Thymus (tissue), 14 donors: ENCODE measurements at places on chromosomes 6 and 20. TPM values are rescaled to one million over a fixed set of nuclear protein-coding genes. Genes with fewer than 3 reads are reported as not detected.
A peak's percentile ranks its signal among the peaks of the same experiment; 100 is the strongest.

DDO gene
- total RNA-seq: 0.14 TPM

GRCh38 chr6:15950962-15951569 is 177.8 kb upstream of the MYLIP start:
- no peak for DNase-seq

DNA sequence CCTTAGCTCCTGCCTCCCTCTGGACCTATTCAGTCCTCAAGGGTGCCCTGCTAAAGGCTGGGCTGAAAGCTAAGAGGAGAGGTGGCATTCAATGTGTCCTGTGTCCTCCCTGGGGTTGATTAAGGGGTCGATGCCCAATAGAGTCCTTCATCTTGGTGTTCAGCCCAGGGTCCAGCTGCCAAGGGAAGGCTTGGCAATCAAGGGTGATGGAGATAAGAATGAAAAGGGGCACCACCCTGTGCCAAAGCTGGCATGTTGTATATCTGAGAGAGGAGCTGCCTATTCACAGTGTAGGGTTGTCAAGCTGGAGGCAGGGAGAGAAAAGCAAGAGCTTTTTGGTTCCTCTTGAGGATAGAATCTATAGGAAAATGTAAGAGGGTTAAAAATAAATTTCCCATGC is 12.3 kb downstream of the C20orf173 start:
- DNase-seq: no peak

GRCh38 chr6:166855416-166855815 is 100.9 kb downstream of the RNASET2 start:
- no peak for DNase-seq

GRCh38 chr20:58450254-58450653 is 61.2 kb downstream of the VAPB start:
- no peak for DNase-seq

SLC4A11 gene
- total RNA-seq: 0.14 TPM

HLA-DQB1 gene
- 336 TPM for total RNA-seq

GRCh38 chr6:152271776-152272464 is 365.2 kb downstream of the SYNE1 start:
- DNase-seq: no peak

DNA sequence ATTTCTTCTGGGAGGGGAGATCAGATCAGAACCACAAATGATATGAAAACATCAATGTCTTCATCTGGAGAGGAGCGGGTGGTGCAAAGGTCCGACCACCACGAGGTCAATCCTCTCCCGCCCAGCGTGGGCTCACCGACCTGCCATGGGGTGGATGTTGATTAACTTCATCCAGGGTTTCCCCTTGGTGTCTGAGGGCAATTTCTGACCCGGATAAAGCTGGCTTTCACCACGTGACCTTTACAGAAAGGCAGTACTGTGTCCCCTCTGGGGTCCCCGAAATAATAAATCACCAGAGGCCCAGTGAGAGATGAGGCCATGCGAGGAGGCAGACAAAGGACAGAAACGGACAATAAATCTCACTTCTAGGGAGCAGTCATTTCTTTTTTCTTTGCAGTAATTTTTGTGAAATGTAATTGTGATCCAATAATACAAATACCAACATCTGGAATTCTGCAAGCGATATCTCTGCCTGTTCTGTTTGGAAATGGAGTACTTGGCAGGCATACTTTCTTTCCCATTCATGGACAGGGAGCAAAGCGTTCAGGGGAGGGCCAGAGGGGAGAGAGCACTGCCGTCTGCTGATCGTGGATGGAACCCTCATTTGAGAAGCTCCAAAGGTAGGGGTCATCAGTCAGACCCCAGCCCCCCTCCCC is 55.1 kb upstream of the APCDD1L start:
- no peak for DNase-seq

- DNase-seq: no peak
Observed at GRCh38 chr6:5072440-5072839, 12.7 kb upstream of the PPP1R3G start.

GRCh38 chr6:33787346-33787953 is 1.5 kb downstream of the LEMD2 start:
- DNase-seq: no peak

EYS gene
- total RNA-seq: 0.28 TPM

DNA sequence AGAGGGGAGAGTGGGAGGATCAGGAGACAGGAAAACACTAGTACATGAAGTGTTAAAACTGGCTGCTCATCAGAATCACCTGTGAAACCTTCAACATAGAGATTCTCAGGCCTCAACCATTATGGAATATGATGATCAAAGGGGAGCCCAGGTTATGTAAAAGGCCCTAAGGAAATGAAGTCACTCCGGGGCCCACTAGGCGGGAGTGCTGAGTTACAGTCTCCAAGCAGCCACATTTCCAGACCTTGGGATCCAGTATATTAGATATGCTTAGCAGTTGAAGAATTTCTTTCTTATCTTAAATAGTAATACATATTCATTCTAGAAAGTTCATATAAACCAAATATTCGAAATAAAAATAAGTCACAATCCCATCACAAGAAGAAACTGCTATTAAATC is 476.3 kb downstream of the PRKN start:
- no peak for DNase-seq

DNA sequence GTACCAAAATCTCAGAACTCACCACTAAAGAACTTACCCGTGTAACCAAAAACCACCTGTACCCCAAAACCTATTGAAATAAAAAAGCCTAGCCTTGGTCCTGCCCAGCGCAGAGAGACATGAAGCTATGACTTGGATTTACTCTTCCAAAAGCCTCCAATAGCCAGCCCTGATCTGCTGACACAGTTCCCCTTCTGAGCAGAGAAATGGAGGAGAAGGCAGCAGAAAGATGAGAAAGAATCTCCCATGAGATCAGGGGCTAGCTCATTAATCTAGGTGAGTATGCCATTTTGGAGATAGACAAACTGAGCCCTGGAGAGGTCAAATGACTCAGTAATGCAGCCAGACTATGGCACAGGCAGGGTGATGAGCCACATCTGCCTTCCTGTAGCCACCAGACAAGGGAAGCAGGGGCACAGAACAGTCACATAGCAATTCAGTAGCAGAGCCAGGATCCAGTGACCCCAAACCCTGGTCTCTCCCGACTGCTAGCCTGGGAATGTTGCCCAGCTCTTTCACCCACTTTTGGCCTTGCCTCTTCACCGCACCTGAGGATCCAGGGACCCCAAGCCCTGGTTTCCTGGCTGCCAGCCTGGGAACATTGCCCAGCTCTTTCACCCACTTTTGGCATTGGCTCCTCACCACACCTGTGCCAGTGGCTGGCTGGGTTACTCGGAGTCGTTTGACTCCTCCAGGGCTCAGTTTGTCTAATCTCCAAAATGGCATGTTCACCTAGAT is 7.2 kb upstream of the SDCBP2 start:
- DNase-seq: no peak

DNA sequence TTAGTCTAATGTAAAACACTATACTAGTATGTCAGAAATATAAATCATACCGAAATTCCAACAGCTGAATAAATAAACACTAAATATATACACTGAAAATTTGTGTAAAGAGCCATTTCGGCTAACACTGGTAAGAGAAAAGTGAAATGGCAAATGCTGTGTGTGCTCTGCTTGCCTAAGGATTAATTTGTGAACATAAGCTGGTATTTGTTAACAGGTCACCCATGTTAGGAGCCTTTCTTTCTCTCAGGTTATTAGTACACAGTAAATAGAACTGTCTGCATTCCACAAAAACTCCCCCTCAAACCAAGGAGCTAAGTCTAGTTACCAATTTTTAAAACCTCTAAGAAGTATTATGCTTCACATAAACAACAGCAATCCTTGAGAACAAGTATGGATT is 27.0 kb downstream of the ELOVL5 start:
- DNase-seq: no peak

- no peak for DNase-seq
Observed at GRCh38 chr20:38007526-38007925, 25.7 kb downstream of the TTI1 start.

MUC22 gene
- 0.05 TPM for total RNA-seq

GRCh38 chr6:31858707-31859106 is 3.9 kb downstream of the NEU1 start:
- no peak for DNase-seq

DNA sequence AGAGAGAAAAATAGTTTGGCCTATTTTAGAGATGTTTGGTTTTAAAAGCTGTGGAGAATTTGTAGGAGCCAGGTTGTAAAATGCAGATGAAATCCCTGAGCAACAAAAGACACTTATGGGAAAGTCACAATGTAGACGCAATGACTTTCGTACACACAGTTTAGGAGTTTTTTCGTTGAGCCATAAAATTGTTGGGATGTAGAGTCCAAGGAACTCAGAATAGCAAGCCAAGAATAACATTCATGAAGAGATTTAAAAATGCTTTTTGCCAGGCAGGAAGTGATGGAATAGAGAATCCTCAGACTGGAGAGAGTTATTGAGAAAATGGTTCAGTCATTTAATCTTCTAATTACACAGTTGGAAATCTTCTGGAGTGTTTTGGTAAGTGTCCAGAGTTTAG is 11.5 kb upstream of the PROKR2 start:
- no peak for DNase-seq

DNA sequence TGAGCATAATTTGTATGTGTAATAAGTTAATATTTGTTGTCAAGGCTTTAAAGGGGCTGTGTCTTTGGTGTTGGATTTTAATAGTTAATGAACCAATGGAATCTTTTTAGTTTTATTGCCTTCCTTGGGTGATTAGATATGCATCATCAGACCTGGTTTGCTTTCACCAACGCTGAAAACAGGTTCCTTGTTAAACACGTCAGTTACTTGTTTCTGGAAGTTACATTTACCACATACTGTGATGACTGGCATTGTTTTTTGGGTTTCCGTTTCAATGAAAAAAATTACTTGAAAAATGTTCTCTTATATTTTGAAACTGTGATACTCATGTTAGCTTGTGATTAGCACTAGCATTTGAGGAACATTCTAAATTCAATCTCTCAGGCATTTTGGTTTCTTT is 58.6 kb upstream of the RNF144B start:
- no peak for DNase-seq

DNA sequence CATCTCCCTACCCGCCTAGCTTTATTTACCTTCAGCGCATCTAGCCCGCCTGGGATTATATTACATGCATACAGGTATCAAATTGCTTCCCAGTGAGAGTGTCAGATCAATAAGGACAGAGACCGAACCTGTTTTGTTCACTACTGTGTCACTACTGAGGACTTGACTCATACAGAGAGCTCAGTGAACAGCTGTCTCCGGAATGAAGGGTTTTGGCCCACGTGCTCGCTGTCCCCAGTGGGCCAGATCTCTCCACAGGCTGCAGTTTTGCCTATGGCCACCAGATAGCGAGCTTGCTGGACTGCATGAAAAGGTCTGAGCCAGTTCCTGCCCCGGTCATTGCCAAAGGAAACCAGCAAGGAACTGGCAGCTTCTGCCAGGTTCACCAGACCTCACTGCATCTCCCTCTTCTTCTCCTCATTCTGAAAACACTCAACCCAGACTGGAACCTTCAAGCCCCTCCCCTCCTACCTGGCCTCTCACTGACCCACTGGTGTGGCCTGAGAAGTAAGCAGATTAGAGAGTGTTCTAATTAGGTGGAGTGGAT is 150.8 kb downstream of the ZMYND8 start:
- no peak for DNase-seq

MOCS1 gene
- total RNA-seq: 1.7 TPM

FAXC gene
- total RNA-seq: 2.9 TPM

- peak; percentile 60 for DNase-seq
Observed at GRCh38 chr6:44268095-44268628, 2.1 kb upstream of the TMEM151B start.

DNA sequence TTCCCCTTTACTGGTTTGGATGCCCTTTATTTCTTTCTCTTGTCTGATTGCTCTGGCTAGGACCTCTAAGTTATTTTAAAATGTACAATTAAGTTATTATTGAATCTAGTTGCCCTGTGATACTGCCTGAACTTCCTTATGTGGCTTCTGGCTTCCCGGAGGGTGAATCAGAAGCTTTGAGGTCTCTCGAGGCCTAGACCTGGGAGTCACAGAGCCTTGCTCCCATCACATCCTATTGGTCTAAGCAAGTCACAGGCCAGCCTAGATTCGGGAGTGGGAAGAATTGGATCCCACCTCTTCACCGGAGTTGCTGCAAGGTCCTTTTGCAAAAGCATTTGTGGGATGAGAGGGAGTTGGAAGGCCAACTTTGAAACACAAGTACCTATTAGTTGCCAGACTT is 15.2 kb downstream of the BCAS4 start:
- no peak for DNase-seq

GSTA2 gene
- total RNA-seq: 0.14 TPM

HLA-DRB1 gene
- 501 TPM for total RNA-seq

- no peak for DNase-seq
Observed at GRCh38 chr20:7291946-7292345, 524.5 kb downstream of the BMP2 start.

PRPH2 gene
- total RNA-seq: 0.57 TPM

PPDPF gene
- 18.0 TPM for total RNA-seq

- no peak for DNase-seq
Observed at GRCh38 chr20:35974256-35974655, 5.9 kb downstream of the CNBD2 start.

DNA sequence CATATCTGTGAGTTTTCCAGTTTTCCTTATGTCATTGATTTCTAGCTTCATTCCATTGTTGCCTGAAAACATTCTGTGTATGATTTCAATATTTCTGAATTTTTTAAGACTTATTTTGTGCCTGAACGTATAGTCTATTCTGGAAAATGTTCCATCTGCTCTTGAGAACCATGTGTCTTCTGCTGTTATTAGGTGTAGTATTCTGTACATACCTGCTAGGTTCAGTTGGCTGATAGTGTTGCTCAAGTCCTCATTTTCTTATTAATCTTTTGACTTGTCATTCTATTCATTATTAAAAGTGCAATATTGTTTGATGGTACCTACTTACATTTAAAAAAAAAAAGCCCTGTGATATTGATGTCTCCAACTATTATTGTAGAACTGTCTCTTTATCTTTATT is 869.8 kb upstream of the MAN1A1 start:
- DNase-seq: no peak

- DNase-seq: no peak
Observed at GRCh38 chr6:88662653-88663174, 300.7 kb downstream of the RNGTT start.

DNA sequence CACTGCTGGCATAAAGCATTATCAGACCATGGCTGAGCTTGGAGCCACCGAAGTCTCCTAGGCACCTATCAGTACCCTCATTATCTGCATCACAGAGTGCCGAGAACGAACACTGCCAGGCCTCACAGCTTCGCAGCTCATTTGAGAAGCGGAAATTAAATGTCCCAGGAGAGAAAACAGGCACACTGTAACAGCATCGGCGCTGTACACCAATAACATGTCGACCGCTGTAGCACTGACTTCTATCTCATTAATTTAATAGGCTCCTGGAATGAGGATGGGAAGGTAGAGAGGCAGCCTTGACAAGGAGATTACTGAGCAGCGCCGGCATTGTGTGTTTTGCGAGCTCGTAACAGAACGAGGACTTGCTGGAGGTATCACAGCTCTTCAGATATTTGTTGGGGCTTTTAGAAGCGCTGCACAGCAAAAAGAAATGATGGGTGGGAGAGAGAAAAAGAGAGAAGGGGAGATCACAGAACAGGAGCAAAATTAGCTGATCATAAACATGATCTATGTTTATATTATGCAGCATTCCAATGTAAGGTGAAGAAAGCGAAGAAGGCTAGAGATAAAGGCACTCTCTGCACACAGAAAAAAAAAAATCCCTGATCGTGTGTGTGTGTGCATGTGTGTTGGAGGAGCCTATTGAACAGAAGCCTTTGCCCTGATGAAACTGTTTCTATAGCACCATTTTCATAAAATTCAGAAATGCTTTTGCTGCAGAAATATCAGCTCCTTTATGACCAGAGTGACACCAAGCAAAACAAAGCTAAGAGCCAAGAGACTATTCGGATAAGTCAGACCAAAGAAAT is 29.2 kb downstream of the ID4 start:
- no peak for DNase-seq
